ENCODE measurements at places on chromosomes 16 and 17. TPM values are rescaled to one million over a fixed set of nuclear protein-coding genes. Genes with fewer than 3 reads are reported as not detected.

Gene CBX4
- total RNA-seq, result 4.8 TPM

Gene DNAI2
- total RNA-seq, result not detected

Gene VTN
- 1,668 TPM for total RNA-seq

Gene ITGAX
- 9.6 TPM for total RNA-seq

Gene TEDC2
- 0.84 TPM for total RNA-seq

Gene KRTAP4-1
- total RNA-seq, result not detected

Gene OTOP2
- not detected for total RNA-seq

Gene TLE7
- not detected for total RNA-seq

Gene CACNA1G
- under 0.01 TPM for total RNA-seq

Gene ZNF747
- total RNA-seq, result 10.5 TPM

Gene C17orf100
- total RNA-seq, result 2.2 TPM

Gene CDH15
- not detected for total RNA-seq

Gene B4GALNT2
- total RNA-seq, result not detected

Gene SMIM22
- 1.2 TPM for total RNA-seq

Gene CLEC18A
- 1.0 TPM for total RNA-seq

Gene TBC1D3L
- total RNA-seq, result 0.70 TPM

Gene SLFN14
- 23.7 TPM for total RNA-seq

Gene KRTAP2-2
- not detected for total RNA-seq

Gene CDH3
- total RNA-seq, result 0.19 TPM

Gene VMO1
- 1.8 TPM for total RNA-seq

Gene CALCOCO2
- total RNA-seq, result 23.0 TPM

Gene TMEM88
- 4.0 TPM for total RNA-seq

Gene CBLN1
- not detected for total RNA-seq

Gene FAM20A
- 14.9 TPM for total RNA-seq

Gene TP53TG3D
- total RNA-seq, result not detected

Gene C16orf92
- not detected for total RNA-seq

Gene HBA1
- 3.5 TPM for total RNA-seq

Gene RPS2
- total RNA-seq, result 621 TPM

Gene UBALD1
- total RNA-seq, result 4.5 TPM

Gene PDILT
- total RNA-seq, result not detected

Gene SLFN12
- 5.0 TPM for total RNA-seq

Gene YPEL2
- total RNA-seq, result 12.0 TPM

Gene CDC27
- 30.6 TPM for total RNA-seq

Gene SPNS2
- 4.9 TPM for total RNA-seq

Gene KRT34
- total RNA-seq, result not detected

Gene FLCN
- 43.6 TPM for total RNA-seq

Gene MTSS2
- 26.7 TPM for total RNA-seq

Gene CKLF
- 9.5 TPM for total RNA-seq

Gene TELO2
- total RNA-seq, result 12.9 TPM

Gene ZFP3
- 1.6 TPM for total RNA-seq

Gene SLC13A2
- total RNA-seq, result 0.47 TPM

Gene CSH2
- not detected for total RNA-seq

Gene RAMP2
- total RNA-seq, result 0.92 TPM

Gene ASB16
- not detected for total RNA-seq

Gene PPM1E
- total RNA-seq, result not detected

Gene CACNG1
- total RNA-seq, result not detected

Gene RAB26
- 1.9 TPM for total RNA-seq

Gene GPATCH8
- 8.4 TPM for total RNA-seq

Gene DRG2
- 10.9 TPM for total RNA-seq

Gene KRTAP4-9
- not detected for total RNA-seq

All from liver (tissue), 10 donors.